ENCODE measurements at places on chromosomes 13 and 19.

GRCh38 chr19:12792051-12792852 lies 966 bp downstream of the JUNB start:
- no peak for DNase-seq

DNA sequence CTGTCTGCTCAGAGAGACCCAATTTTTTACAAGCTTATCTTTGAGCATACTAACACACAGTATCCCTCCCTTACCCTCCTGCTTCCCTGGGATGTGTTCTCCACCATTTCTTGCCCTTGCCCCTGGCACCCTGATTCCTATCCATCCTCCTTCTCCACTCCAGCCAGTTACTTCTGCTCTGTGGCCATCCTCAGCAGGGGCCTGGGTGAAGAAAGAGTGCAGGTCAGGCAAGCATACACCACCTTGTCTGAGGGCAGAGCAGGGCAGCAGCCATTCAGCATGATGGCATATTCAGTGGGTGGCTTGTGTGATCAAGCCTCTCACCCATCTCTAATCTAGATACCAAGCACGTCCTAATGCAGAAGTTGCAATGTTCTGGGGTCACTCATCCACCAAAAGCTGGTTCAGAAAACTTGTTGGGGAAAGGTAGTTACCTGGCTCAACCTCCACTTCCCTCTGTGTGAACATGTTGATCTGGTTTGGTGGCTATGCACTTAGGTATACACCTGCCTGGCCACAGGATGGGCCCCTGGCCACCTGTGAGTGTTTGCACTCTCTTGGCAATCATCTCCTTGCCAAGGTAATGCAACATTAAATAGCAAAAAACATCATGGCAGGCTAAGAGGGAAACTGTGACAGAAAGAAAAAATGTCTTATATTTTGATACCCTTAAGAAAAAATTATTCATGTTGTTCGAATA lies 900.3 kb upstream of the MIR17HG start:
- DNase-seq, result no peak

DNA sequence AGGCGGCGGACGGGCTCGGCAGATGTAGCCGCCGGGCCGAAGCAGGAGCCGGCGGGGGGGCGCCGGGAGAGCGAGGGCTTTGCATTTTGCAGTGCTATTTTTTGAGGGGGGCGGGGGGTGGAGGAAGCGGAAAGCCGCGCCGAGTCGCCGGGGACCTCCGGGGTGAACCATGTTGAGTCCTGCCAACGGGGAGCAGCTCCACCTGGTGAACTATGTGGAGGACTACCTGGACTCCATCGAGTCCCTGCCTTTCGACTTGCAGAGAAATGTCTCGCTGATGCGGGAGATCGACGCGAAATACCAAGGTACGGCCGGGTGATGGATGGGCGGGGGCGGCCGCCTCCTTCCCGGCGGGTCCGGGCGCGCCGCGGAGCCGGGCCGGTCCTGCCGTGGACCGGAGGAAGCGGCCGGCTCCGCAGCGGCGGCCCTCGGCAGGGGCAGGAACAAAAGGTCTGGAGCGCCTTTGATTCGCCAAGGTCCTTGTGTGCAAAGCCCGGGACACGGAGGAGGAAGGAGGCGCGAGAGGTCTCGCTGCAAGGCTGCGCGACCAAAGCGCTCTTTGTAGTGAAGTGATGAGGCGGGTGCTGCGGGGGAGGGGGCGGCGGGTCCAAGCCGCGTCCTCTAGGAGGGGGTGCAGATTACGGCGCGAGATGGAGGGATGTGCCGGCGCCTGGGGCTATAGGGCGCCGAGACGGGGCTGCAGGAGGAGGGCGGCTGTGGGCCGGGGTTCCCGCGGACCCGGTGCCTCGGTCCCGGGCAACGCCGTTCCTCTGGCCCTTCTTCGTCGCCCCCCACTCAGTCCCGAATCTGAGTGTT lies 689 bp downstream of the ING1 start:
- DNase-seq, result no peak

- no peak for DNase-seq
Measured at GRCh38 chr13:75736173-75736572, 100.0 kb downstream of the LMO7 start.

GRCh38 chr13:113443991-113444390 lies 9.3 kb downstream of the ADPRHL1 start:
- DNase-seq, result no peak

DNA sequence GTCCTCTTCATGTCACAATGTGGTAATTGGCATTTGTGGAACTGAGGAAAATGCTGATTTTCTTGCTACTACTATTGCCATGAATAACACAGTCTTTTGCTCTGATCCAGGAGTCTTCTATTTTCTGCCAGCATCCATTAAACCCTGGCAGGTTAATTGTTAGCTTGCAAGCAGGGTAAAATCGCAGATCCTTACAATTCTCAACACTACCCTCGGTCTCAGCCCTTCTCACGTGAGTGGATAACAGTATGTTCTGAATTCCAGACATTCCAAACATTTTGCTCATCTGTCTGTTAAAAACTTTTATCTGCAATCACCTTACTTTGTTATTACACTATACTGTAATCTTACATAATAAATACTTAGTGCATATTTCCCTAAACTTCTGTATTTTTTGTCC lies 251.3 kb upstream of the ATXN8OS start:
- DNase-seq, result no peak

- DNase-seq, result peak; percentile 16
Measured at GRCh38 chr13:24033527-24034302, 126.8 kb upstream of the SPATA13 start.

Measured in HFF-Myc (cell line).